Right hindlimb (tissue), 1 donor: ENCODE measurements at places on chromosomes 11 and 22.

DNA sequence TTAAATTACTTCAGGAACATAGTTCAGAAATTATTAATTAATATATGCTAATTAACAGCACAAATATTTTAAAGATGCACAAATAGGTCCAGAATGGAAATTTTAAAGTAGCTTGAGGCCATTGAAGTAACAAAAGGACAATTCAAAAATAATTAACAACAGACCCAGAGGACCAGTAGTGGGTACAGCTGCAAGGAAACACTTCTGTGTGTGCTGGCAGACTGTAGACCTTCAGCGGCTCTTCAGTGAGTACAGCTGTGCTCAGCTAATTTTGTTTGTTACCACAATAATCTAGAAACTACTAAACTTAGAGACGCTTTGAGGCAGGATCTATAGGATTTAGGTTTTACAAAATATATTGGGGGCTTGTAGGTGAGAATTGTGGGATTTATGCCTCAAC is 103.8 kb downstream of the GRIA4 start:
- no peak for DNase-seq

- no peak for DNase-seq
Observed at GRCh38 chr11:131649856-131650255, 279.4 kb downstream of the NTM start.

DNA sequence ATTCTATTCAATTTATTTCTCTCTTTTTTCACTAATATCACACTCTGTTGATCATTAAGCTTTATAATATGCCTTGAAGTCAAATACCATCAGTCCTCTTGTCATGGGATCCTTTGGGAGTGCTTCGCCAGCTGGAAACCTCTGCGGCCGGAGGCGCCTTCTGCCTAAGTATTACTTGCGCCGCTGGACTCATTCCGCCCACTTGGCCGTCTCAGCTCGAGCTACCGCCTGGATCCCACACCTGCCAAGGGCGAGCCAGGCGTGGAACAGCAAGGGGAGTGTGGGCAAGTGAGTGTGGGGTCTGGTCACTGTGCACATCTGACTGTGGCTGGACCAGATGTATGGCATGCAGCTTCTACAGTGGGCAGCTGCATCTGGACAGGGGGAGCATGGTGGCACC is 9.1 kb upstream of the MAP6 start:
- no peak for DNase-seq

- DNase-seq: peak; percentile 77
Observed at GRCh38 chr22:27137871-27138337, 480.5 kb downstream of the MIAT start.

DNA sequence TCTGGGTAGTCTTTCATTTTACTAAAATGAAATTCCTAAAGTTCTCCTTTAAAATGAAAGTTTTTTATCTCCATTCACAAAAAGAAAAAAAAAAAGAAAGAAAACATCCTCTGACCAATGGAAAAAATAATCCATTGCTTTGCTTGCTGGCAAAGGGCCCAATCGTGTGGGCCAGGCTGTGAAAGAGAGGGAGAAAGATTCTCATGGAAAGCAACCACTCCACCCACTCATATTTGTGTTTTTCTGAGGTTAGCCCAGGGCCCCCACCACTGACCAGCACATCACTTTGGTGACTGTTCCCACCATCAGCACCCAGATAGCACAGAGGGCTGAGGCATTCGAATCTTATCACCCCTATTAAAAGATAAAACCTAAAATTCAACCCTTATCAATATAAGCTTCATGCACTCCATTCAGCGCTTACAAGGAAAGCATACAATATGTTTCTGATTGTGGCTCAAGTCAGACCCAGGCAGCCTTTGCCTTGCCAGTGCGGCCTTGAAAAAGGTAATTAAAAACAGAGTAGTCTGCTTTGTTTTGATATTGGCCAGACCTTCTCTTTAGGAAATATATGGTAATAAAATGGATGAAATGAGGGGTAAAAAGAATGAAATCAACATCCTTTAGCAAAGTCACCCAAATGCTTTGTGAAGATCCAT is 192.8 kb downstream of the ETS1 start:
- peak; percentile 54 for DNase-seq

GRCh38 chr11:431921-432320 is 9.9 kb downstream of the ANO9 start:
- no peak for DNase-seq

- DNase-seq: no peak
Observed at GRCh38 chr11:103970701-103971249, 65.7 kb upstream of the DDI1 start.

GRCh38 chr11:63764679-63765647 is 3.6 kb downstream of the ZFTA start:
- peak; percentile 40 for DNase-seq

DNA sequence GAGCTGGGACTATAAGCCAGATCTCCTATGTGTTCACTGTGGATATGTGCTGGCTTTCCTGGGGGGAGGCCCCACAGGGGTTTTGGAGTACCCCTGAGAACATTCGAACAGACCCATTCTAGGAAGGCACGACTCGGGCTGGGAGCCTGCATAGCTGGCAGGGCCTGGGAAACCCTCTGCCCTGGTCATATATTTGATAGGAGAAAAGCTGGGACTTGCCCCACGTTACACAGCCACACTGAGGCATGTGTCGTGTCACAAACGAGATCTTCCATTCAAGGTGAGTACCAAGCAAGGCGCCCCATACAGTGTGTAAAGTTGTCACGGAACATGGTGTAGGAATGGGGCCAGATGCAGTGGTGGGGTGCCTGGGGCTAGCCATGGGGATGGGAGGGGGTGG is 11.2 kb downstream of the MYO7A start:
- no peak for DNase-seq

- peak; percentile 62 for DNase-seq
Observed at GRCh38 chr11:11463405-11463804, 110.4 kb upstream of the CSNK2A3 start.

GRCh38 chr11:10858439-10859325 is 829 bp upstream of the ZBED5 start:
- DNase-seq: peak; percentile 84

- DNase-seq: no peak
Observed at GRCh38 chr11:74319139-74319816, 7.8 kb upstream of the P4HA3 start.

DNA sequence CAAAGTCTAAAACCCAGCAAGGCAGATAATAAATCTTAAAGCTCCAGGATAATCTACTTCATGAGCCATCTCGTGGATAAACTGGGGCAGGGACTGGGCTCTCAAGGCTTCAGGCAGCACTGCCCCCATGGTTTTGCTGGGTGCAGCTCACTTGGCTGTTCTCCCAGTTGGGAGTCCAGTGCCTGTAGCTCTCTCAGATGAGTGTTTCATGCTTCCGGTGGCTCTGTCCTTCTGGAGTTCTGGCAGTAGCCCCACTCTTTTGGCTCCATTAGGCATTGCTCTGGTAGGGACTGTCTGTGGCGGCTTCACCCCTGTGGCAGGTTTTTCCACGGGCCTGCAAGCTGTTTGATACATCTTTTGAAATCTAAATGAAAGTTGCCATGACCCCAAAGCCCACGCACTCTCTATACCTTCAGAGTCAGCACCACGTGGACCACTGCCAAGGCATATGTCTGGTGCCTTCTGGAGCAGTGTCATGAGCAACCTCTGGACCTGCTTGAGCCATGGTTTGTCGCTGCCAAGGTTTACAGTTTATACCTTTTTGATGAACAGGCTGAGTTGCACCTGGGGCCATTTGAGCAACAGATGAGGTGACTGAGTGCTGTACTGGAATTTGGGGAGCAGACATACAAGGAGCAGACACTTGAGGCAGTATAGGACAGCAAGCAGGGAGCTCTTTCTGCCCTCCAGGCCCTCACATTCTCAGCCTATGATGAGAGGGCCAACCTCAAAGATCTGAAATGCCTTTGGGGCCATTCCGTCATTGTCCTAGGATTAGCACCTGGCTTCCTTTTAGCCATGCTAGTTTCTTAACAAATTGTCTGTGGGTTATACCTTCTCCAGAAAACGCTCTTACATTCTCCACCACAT is 48.6 kb downstream of the MTNR1B start:
- no peak for DNase-seq

DNA sequence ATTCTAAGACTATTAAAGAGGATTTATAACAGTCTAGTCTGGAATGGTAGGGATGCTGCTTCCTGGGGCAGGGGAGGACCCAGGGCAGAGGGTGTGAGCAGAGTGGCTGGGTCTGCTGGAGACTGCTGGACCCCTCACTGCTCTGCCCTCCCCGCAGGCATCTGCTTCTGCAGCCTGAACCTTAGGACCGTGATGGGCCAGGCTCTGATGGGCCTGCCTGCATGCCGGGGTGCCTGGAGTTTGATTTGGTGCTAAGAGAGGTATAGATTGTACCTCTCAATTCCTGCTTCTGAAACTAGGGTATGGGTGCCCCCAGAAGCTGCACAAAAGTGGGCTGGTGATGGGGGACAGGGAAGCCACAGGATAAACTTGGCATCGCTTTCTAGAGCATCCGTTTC is 54.9 kb downstream of the CD82 start:
- DNase-seq: peak; percentile 9

DNA sequence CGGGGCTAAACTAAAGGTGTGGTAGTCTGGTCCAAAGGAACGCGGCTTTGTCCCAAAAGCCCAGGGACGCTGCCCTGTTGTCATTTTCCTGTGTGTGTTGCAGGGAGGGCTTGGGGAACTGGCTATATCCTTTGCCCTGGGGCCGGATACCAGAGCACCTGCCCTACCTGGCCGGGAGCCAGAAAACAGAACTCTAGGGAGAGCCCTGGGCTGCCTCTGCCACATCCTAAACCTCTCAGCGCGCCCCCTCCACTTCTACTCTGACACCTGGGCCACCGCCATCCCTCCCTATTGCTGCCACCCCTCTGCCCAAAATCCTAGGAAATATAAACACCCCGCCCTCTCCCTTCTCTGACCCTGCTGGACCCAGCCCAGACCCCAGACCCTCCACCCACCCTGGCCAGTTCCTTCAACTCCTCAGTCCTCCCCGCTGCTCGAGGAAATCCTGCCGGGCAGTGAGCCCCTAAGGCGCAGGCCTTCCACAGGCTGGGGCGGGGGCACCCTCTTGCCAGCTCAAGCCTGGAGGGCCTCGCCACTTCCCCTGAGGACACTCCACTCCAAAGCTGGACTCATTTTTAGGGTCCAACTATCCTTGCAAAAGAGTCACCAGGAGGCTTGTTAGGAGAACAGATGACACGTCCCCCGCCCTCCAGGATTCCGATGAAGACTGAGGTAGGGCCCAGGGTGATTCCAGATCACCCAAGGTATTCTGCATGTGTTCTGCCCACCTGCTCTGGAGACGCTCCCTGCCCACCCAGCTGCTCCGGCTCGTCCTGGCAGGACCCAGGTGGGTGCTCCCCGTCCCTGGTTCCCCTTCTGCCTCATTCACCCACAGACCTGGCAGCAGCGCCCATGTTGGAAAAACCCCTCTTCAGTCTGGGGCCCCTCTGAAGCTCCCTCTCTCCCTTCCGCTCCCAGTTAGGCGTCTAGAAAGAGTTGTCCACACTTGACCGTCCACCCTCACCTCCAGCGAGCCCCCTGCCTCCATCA is 12.2 kb downstream of the KCTD17 start:
- no peak for DNase-seq

- DNase-seq: no peak
Observed at GRCh38 chr11:107413352-107413751, 44.3 kb downstream of the CWF19L2 start.
